ENCODE measurements at places on chromosomes 4 and X.

GRCh38 chr4:22245294-22245693 lies 270.6 kb downstream of the ADGRA3 start:
- DNase-seq, result no peak

GRCh38 chr4:147533331-147533730 lies 52.4 kb downstream of the EDNRA start:
- no peak for DNase-seq

DNA sequence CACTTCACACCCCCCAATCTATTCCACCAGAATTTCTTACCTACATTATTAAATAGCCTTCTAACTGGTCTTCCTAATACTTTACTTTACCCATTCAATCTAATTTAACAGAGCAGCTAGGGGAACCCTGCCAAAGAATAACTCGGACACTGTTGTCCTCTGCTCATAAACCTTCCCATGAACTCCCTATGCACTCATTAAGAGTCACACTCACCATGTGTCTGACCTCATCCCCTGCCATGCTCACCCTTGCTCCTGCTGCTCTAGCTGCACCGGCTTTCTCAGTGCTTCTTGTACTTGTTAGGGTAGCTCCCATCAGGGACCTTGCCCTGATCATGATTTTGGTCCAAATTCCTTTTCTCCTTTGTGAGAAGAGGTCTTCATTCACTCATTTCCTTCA lies 54.6 kb upstream of the GUCY1A1 start:
- no peak for DNase-seq

DNA sequence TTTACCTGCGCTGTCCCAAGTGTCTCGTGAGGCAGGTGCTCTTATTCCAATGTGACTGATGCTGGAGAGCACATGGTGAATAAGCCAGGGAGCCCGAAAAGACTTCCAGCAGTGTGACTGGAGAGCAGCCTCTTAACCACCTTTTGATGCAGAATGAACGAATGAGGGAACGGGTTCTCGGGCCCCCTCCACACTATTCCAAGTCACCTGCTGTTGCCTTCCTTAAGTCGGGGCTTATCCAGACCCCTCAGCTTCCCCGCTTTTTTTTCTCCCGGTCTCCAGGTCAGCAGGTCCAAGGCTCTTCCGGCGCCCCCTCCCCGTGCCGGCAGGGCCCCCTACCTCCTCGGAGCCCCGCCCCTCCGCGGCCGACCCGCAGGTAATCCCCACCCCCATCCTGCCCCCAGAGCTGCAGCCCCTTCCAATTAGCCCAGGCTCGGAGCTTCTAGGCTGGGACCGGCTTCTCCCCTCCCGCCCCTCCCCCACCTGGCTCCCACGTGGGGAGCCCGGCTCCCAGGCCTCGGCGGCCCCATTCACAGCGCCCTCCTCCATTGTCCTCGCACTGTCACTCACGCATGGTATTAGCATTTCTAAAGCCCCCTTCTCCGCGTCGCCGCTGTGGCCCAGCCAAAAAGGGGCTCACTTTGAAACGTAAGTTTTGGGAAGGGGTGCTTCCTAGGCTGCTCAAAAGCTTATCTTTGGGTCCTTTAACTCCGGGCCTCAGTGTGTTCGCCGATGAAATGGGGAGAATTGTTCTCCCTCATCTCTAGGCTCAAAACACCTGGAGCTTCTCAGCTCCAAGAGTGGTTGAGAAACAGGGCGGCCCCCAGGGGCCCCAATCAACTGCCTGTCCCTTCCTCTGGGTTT lies 56.2 kb upstream of the PJA1 start:
- no peak for DNase-seq

DNA sequence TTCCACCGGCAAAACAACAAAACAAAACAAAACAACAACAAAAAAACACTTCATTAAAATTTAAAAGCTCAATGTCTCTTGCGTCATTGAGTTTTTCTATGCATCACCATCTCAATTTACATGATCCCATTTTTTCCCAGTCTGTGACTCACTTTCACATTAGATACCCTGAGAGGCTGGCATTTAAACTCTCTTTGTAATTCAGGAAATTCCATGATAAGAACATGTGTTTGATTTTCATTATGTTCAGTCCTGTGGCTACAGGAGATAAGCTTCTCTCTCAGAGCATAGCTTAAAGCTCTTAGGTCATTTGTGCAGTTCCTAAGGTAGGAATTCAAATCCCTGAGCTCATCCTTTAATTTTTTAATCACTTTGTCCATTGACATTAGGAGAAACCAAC lies 104.6 kb downstream of the NBDY start:
- DNase-seq, result no peak

DNA sequence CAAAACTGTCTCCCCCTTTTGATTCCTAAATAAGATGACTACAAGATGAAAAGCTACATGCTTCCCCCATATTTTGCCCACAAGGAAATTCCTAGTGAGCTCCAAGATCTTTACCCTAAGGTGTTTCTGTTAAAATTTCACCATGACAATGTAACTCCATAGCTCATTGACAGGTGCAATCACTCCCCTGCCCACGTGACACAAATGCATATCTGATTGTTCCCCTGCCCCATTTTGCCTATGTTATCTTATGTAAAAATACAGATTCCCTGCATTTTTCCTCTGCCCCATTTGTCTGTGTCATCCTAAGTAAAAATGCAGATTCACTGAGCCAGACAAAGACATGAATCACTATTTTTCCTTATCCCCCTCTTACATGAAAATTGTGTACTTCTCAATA lies 66.7 kb downstream of the GPRASP3 start:
- no peak for DNase-seq

- no peak for DNase-seq
Measured at GRCh38 chrX:69192603-69193002, 27.4 kb upstream of the PJA1 start.

GRCh38 chrX:136310411-136310810 lies 9.6 kb downstream of the ADGRG4 start:
- no peak for DNase-seq

- DNase-seq, result no peak
Measured at GRCh38 chrX:112935029-112935428, 94.4 kb upstream of the AMOT start.

DNA sequence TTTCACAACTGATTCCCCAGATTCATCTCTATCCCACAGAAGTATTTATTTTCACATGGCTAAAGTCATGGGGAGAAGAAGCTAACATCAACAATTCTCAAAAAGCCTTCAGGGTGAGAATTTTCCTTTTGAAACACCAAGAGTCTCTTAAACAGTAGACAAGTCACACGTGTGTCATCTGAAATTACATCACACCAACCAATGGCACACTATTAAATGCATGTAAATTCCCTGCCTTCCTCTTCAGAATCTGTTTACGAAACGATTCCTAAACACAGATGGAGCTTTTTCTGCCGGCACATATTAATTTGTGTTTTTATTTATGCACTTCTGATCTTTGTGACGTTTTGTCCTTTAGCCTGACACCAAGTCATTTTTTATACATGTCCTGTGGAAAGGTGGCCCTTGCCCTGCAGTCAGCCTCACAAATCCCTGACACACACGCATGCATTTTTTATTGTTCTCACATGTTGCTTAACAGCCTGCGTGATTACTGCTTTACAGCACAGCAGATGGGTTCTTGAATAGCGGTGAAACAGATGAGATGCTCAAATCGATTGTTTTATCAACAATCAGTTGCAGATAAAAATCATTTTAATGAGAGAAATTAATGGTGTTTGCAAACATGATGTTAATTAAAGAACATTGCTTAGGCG lies 735.9 kb upstream of the TENM3 start:
- no peak for DNase-seq

DNA sequence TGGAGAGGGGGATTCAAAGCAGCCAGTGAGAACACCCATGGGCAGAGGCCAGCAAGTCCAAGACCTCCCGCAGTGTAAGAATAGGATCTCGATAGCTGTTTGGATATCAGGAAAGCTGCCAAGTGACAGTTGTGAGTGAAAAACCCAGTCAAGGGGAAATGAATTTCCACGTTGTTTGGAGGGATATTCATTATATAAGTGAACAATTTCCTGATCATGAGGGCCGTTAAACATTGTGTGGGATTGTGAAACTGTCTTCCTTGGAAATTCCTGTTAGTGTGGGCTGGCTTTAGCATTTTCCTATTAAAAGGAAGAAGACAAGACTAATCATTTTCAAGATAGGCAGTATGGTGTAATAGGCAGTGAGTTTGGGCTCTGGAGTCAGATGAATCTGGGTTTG lies 15.0 kb downstream of the CLDN2 start:
- no peak for DNase-seq

GRCh38 chr4:47418147-47418546 lies 45.4 kb downstream of the COMMD8 start:
- no peak for DNase-seq

- DNase-seq, result no peak
Measured at GRCh38 chrX:54076903-54077302, 32.6 kb upstream of the PHF8 start.

- peak; percentile 42 for DNase-seq
Measured at GRCh38 chr4:21768349-21769310, 179.9 kb downstream of the KCNIP4 start.

DNA sequence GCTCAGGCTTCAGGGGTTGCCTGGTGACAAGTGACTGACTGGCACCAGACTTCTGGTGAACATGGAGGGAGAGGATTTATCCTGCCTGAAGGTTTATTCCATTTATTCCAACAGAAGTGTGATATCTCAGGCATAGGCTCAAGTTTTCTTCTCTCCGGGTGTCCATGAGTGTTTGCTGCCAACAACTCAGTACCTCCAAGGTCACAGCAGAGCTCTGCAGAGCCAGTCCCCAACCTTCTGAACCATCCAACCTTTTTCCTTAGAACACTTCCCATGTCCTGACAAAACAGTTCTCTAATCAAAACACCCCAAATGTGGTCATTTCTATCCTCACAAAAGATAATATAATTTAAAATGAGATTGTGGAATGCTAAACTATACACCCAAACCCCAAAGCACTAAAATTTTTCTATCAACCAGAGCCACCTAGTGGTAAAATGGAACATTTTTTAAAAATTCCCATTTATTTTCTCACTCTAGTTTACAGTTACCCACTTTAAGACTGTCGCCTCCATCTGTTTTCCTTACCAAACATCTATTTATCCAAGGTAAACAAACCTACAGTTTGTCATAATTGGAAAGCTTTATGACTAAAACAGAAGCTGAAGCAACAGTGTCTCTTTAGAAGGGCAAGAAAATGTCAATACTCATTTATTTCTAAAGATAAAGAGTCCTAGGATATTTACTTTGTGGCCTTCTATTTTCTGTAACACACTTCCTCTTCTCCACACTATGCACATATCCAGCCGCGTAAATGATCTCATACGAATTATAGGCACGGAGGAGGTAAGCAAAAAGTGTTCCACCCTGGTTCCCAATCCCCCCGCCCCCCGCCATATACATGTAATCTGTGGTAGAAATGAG lies 39.5 kb downstream of the TMEM154 start:
- no peak for DNase-seq

DNA sequence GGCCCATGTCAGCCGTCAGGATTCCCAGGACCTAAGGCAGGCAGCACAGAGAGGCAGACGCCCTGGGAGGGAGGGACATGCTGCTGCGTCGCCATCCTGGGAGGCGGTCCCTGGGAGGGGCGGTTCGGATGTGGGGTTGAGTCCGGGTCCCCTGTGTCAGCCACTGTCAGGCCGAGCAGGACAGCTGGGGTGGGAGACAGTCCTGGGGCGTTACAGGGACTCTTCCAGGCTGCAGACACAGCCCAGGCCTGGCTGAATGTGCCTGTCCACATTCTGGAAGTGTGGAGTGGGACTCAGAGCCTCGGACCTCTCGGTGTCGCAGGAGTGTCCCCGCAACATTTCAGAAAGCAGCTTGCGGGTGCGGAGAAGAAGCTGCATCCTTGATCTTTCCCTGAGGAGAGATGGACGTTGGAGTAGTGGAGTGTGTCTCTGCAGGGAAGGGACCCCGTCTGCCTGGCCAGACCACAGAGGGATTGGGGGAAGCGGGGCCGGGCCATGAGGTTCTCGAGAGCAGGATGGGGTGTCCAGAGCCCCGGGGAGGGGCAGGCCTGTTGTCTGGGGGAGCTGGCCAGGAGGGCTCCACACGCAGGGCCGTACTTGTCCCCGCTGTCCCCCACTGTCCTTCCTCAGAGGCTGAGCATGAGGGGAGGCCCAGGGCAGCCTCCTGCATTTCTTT lies 6.1 kb downstream of the AKAP17A start:
- no peak for DNase-seq

- no peak for DNase-seq
Measured at GRCh38 chrX:153926858-153927671, 1.0 kb upstream of the ARHGAP4 start.

DNA sequence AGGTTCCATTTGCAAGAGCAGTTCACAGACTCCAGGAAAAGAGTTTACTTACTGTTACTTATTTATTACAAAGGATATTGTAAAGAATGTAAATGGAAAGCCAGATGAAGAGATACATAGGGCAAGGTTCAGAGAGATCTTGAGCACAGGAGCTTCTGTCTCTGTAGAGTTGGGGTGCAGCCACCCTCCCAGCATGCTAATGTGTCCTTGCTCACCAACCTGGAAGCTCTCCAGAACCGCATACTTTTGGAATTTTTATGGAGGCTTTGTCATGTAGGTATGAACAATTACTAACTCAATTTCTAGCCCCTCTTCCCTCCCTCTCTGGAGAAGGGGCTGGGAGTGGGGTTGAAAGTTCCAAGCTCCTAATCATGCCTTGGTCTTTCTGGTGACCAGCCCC lies 857.2 kb downstream of the RPA4 start:
- DNase-seq, result no peak

DNA sequence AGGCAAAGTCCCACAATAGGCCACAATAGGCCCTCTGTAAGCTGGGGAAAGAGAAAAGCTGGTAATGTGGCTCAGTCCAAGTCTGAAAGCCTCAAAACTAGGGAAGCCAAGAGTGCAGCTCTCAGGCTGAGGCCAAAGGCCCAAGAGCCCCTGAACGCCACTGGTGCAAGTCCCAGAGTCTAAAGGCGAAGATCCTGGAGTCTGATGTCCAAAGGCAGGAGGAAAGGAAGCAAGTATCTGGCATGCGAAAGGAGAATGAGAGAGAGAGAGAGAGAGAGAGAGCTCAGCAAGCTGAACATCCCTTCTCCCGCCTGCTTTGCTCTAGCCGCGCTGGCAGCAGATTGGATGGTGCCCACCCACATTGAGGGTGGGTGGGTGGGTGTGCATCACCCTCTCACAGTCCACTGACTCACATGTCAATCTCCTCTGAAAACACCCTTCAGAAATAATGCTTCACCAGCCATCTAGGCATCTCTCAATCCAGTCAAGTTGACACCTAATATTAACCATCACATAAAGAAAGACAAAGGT lies 30.9 kb upstream of the ELF2 start:
- DNase-seq, result no peak

GRCh38 chr4:623914-624566 lies 1.3 kb upstream of the PDE6B start:
- DNase-seq, result no peak

DNA sequence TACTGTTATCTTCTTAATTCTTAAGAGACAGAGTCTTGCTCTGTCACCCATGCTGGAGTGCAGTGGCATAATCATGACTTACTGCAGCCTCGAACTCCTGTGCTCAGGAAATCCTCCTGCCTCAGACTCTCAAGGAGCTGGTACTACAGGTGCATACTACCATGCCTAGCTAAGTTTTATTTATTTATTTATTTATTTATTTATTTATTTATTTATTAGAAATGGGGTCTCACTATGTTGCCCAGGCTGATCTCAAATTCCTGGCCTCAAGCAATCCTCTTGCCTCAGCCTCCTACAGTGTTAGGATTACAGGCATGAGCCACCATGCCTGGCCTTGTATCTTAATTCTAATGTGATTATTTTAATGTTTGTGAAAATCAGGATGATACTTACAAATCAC lies 125.6 kb downstream of the THOC2 start:
- no peak for DNase-seq
